ENCODE measurements at places on chromosomes 4 and X.

- DNase-seq = no peak
These were observed 19.5 kb downstream of the WWC2 start for GRCh38 chr4:183118585-183118984.

- no peak for DNase-seq
These were observed 104.1 kb downstream of the GPAT3 start for GRCh38 chr4:83639849-83640493.

DNA sequence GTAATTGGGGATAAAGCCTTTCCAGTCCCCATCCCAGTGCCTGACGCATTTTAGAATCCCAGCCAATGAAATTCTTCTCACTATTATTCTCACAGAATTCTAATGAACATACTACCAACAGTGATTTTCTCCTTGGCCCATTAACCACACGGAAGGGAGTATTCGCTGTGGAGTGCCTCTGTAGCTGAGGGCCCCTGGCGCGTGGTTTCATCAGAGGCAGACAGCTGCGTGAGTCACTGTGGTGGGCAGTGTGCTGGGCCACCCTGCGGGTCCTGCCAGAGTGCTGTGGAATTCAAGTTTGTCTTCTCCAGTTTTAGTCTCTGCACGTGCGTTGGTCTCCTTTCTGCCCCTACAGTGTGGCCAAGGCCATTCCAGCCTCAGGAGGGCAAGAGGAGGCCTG is 335.4 kb upstream of the FAT1 start:
- DNase-seq = no peak

GRCh38 chr4:98092833-98093439 is 50.3 kb downstream of the STPG2 start:
- DNase-seq = no peak

GRCh38 chr4:6582889-6583490 is 8.0 kb downstream of the MAN2B2 start:
- DNase-seq = no peak

DNA sequence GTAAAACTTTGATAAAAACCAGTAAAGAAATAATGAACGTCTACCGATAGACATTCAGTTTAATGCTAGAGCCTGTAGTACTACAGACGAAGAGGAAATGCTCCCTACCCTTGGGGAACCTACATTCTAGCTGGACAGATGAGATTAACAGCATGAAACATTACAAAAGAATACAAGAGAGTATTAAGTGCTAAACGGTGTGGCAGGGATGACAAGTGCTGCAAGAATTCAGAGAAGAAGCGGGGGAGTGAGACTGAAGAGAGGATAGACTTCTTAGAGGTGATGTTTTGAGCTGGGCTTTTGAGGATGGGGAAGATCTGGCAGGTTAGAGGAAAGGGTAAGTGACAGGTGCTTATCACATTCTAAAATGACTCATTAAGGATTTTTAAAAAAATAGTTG is 52.6 kb upstream of the ESX1 start:
- no peak for DNase-seq

GRCh38 chr4:26806331-26806730 is 54.3 kb upstream of the STIM2 start:
- DNase-seq = no peak

DNA sequence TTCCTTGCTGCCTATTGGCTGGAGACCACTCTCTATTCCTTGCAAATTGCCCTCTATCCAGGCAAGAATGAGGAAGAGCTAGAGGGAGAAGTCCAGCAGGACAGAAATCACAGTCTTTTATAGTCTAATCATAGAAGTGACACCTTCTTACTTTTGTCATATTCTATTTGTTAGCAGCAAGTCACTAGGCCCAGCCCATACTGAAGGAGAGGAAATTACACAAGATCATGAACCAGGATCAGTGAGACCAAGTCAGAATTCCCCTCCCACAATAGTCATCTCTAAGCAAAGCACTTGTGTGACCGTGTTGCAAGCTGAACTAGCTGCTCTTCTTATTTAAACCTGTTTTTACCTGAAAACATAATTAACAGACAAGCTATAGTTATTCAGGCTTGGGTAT is 317.7 kb downstream of the INPP4B start:
- DNase-seq = no peak

Measured in tibial artery (tissue), 4 donors.